ENCODE measurements at places on chromosomes 3 and 15.

GRCh38 chr15:43913026-43913780, 86.4 kb downstream of the WDR76 start:
- DNase-seq: peak; percentile 30

GRCh38 chr15:45402955-45403877, 24.9 kb upstream of the GATM start:
- DNase-seq: peak; percentile 53

GRCh38 chr15:90981681-90982080, 12.7 kb downstream of the PRC1 start:
- no peak for DNase-seq

DNA sequence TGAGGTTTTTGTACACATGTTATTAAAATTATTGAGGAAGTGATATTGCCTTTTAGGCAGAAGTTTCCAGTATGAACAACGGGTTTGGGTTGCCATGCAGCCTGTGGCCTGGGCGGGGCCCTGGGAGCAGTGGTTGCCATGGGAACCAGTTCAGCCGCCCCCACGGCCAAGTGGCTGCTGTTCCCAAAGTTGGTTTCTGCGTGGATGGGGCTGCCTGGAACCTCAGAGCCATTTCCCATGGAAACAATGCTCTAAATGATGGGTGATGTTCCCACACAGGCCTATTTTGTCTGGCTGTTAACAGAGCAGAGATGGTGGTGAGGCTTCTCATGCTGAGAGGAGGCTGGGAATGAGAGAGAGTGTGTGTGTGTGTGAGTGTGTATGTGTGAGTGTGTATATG, 19.5 kb downstream of the MRAS start:
- DNase-seq: peak; percentile 21

GRCh38 chr15:60679256-60679655, 200.3 kb upstream of the ICE2 start:
- no peak for DNase-seq

- DNase-seq: no peak
These were observed 274.5 kb downstream of the FEZF2 start for GRCh38 chr3:62098646-62099365.

GRCh38 chr3:160210799-160211221, 14.4 kb upstream of the C3orf80 start:
- DNase-seq: peak; percentile 8

GRCh38 chr3:106514431-106514830, 645.6 kb upstream of the CBLB start:
- no peak for DNase-seq

- DNase-seq: no peak
These were observed 160.6 kb downstream of the APBA2 start for GRCh38 chr15:29046281-29046810.

GRCh38 chr15:93520206-93520605, 431.2 kb upstream of the RGMA start:
- no peak for DNase-seq

- DNase-seq: peak; percentile 54
These were observed 198.9 kb upstream of the LPP start for GRCh38 chr3:187954873-187955586.

DNA sequence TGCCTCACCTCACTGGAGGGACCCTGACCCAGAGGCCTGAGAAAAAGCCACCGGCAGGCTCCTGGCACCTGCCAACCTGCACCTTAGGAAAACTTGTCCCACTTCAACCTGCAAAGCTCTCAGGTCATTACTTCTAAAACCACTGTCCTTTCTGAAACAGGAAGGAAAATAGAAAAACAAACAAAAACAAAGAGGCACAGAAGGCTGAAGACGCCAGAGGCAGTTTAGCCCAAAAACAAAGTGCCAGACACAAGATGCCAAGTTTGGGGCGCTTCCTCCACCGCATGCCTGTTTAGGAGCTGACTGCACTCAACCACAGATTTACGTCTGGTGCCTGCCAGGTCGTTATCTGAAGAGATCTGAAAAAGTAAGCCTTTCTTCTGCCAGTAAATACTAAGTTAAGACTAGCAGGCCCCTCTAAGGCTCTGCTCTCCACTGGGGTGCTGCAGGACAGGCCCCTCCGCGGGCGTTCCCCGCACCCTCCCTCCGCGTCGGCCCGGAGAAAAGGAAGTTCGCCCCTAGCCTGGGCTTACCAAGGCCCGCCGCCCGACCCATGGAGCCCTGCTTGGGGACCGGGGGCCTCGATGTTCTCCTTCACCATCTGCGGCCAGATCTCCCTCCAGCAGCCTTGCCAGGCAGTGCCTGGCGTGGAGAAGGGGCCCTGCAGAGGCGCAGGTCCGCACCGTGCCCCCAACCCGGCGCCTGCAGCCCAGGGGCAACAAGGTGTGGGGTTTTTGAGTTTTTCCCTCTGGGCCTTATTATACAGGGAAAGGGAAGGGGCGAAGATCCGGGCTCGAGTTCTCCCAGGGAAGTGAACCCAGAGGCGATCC, 1.3 kb downstream of the GOLGA8A start:
- no peak for DNase-seq

DNA sequence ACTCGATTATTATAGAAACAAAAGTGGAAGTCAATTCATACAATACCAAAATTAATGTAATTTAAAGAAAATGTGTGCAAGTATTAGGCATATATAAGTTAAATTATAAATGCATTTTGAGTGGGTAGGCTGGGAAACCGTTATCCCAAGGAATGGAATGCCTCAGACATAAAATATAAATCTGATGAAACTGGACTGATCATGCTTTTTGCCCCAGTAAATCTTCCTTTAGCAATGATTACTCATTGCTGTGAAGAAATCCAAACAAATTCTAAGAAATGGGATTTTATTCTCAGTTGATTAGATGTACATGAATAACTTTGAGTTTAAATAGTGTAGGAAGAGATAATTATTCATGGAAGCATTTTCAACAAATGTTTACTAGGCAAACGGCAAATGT, 185.5 kb upstream of the KCNMB2 start:
- no peak for DNase-seq

DNA sequence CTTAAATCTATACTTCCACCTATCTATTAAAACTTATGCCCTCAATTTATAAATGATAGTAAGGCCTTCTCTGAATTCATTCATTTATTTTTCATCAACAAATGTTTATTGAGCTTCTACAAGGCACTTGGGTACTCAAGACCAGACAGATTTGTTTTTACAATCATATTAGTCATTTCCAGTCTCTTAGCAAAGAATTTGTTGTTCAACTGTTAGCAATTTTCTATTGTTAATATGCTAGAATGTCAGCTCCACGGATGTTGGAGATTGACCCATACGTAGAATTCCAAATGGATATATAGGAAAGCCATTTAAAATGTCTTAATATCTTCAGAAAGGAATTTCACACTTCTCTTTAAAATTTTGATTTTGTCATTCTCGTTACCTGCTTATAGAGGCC, 36.7 kb downstream of the ZBTB38 start:
- DNase-seq: no peak

GRCh38 chr3:45381168-45381852, 7.1 kb upstream of the LARS2 start:
- DNase-seq: no peak
